PC-9 (cell line): ENCODE measurements at places on chromosomes 1 and 21. TPM values are rescaled to one million over a fixed set of nuclear protein-coding genes. Genes with fewer than 3 reads are reported as not detected.

- no peak overlapping the region for H3K27ac ChIP-seq
- no peaks in the 10 kb centered on the region for H3K4me1 ChIP-seq
- H3K27me3 ChIP-seq, result no peaks in the 10 kb centered on the region
- DNase-seq, result no peak
These were observed 76.2 kb downstream of the EIF4G3 start for GRCh38 chr1:21100481-21100921.

DNA sequence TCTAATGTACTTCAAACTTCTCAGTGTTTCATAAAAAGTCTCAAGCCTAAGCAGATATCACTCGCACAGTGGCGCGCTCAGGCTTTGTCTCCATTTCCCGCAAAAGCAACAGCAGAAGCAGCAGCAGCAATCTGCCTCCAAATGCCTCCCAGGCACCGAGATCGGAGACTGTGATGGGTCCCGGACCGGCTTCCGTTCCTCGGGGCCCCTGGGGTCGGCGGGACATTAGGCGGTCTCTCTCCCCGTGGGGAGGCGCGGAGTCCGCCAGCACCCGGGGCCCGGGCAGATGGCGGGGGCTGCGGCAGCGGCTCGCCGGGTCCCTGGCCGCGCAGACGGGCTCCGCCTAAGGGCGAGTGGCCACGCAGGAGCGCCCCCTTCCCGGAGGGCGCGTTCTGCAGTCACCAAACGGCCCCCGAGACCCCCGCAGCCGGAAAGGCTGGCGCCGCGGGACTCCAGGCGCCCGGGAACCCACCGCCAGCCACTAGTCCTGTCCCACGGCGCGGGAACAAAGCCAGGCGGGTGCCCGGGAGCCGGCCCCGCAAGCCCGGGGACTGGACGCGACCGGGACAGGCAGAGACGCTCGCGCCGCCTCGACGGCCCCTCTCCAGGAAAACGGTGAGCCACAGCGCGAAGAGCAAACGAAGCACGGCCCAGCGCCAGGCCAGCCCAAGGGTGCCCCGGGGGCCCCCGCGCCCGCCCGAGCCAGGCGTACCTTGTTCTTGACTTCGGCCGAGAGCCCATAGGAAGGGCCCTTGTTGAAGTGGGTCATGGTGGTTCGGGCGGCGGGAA, 590 bp downstream of the CNN3 start:
- no peaks in the 10 kb centered on the region for H3K27me3 ChIP-seq
- DNase-seq, result peak; percentile 47
- peak overlapping the region; percentile 67 for H3K4me3 ChIP-seq
- peak overlapping the region; percentile 64 for H3K27ac ChIP-seq
- peaks cover 24% of the 10 kb centered on the region for H3K36me3 ChIP-seq

- H3K27me3 ChIP-seq, result no peaks in the 10 kb centered on the region
- H3K4me1 ChIP-seq, result peaks cover 39% of the 10 kb centered on the region
- no peak overlapping the region for H3K27ac ChIP-seq
- DNase-seq, result no peak
These were observed 826 bp upstream of the CA14 start for GRCh38 chr1:150256554-150257341.

GRCh38 chr1:42692911-42693310, 10.7 kb downstream of the YBX1 start:
- H3K4me3 ChIP-seq, result peak overlapping the region; percentile 26; the same call in 1 of the 2 replicates
- H3K36me3 ChIP-seq, result peaks cover 67% of the 10 kb centered on the region
- peaks cover 53% of the 10 kb centered on the region for H3K4me1 ChIP-seq
- no peak for DNase-seq
- H3K27ac ChIP-seq, result peak overlapping the region; percentile 56
- no peaks in the 10 kb centered on the region for H3K27me3 ChIP-seq

DNA sequence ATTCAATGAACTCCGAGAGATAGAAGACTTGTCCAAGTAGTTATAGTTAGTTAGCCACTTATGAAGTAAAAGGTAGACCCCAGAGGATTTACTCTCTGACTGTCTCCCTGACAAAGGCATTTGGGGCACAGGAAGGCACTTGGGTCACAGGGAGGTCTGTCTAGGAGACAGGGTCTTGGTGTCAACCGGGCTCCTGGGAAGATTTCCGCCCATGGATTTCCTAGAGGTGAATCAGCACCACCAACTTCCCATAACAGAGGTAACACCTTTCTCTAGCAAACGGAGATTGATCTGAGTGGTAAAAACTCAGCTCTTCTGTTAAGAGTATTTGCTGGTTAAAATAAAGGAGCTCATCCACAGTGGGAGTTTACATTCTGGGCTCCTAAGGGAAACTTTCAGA, 16.4 kb downstream of the CCN1 start:
- H3K27me3 ChIP-seq, result no peaks in the 10 kb centered on the region
- H3K27ac ChIP-seq, result no peak overlapping the region
- no peak overlapping the region for H3K4me3 ChIP-seq
- no peaks in the 10 kb centered on the region for H3K36me3 ChIP-seq

GRCh38 chr1:92273039-92273438, 25.7 kb downstream of the GLMN start:
- H3K4me3 ChIP-seq, result no peak overlapping the region
- no peaks in the 10 kb centered on the region for H3K4me1 ChIP-seq
- DNase-seq, result peak; percentile 26
- 0 out of 2 replicates have a peak, but pooled peaks cover 2% of the 10 kb centered on the region for H3K36me3 ChIP-seq
- no peaks in the 10 kb centered on the region for H3K27me3 ChIP-seq

DNA sequence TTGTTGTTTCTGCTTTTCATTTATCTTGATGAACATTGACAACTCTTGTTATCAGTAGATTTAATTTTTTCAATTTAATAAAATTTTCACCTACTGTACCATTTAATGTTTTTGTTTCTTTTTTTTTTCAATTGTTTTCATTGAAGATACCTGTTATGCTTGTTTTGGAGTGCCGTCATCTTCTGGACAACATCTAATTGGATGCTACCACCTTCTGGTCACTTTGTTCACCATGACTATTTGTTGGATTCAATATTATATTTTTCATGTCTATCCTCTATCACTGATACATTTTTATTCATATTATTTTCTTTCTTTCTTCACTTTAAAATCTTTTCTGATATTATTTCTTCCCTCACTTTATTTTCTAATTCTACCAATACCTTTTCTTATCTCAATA, 14.0 kb downstream of the KRTAP21-2 start:
- DNase-seq, result no peak
- no peaks in the 10 kb centered on the region for H3K36me3 ChIP-seq
- H3K27ac ChIP-seq, result no peak overlapping the region

DNA sequence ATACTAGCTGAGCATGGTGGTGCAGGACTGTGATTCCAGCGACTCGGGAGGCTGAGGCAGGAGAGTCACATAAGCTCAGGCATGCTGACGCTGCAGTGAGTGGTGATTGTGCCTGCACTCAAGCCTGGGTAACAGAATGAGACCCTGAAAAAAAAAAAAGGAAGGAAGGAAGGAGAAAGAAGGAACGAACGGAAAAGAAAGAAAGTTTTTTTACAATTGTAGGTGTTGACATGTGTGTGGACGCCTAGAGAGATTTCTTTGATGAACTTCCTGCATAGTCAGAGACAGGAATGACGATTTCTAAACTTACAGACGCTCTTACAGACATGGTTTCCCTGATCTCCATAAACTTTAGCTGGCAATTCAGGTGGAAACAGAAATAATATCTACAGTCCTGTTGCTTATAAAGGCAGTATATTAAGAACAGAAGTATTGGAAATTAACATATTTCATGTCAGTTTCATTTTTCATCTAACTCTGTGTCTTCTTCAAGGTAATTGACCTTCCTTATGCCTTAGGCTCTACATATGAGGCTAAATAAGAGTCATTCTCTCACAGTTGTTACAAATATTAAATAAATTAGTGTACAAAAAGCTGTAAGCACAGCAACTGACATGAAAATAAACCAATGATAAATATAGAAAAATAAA, 4.1 kb downstream of the SAMSN1 start:
- no peak for DNase-seq
- H3K36me3 ChIP-seq, result no peaks in the 10 kb centered on the region
- no peaks in the 10 kb centered on the region for H3K4me1 ChIP-seq
- no peak overlapping the region for H3K27ac ChIP-seq
- H3K4me3 ChIP-seq, result no peak overlapping the region
- H3K27me3 ChIP-seq, result no peaks in the 10 kb centered on the region

DNA sequence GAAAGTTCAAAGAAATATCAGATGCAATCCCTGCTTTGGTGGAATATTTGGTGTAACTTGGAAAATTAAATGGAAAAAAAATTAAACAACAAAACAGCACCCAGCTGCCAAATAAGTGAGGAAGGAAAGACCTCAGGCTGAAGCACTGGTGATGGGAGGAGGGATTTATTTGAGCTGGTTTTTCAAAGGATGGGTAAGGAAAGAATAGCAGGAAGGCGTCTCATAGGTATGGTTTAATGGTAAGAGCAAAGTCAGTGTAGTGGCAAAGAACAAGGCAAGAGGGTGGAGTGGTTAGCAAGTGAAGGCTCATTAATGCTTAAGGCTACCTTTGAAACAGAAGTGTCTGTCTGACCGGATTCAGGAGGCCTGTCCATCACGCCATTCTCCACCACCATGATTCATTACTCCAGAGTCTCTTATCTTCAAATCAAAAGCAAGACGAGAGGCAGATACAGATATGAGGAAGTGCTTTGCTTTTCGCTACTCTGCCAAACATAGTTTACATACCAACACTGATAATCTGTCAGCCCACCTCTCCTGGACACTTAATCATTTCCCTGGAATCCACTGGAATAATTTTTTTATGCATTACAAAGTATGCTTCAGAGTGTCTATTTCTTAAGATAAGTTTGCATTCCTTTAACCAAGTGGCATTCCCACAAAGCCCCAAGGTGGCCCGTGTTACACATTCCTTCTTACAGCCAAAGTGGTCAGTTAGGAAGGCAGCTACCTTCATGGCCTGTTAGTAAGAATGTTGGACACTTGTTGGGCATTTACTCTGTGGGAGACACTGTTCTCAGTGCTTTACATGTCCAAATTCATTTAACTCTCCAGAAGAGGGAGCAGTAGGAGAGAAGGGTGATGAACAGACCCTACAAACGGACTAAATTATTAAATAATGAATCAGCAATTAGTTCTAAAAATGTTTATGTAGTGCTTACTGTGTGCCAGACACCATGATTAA, 146.6 kb downstream of the ROR1 start:
- peaks cover 69% of the 10 kb centered on the region for H3K4me1 ChIP-seq
- no peaks in the 10 kb centered on the region for H3K27me3 ChIP-seq
- no peak overlapping the region; the same call in 1 of the 2 replicates for H3K4me3 ChIP-seq
- peak; percentile 83 for DNase-seq
- H3K36me3 ChIP-seq, result 0 out of 2 replicates have a peak, but pooled peaks cover 8% of the 10 kb centered on the region
- peak overlapping the region; percentile 97 for H3K27ac ChIP-seq

- no peak overlapping the region for H3K4me3 ChIP-seq
- H3K4me1 ChIP-seq, result peaks cover 21% of the 10 kb centered on the region
- H3K27me3 ChIP-seq, result no peaks in the 10 kb centered on the region
These were observed 8.0 kb upstream of the IFNLR1 start for GRCh38 chr1:24195136-24195535.

DNA sequence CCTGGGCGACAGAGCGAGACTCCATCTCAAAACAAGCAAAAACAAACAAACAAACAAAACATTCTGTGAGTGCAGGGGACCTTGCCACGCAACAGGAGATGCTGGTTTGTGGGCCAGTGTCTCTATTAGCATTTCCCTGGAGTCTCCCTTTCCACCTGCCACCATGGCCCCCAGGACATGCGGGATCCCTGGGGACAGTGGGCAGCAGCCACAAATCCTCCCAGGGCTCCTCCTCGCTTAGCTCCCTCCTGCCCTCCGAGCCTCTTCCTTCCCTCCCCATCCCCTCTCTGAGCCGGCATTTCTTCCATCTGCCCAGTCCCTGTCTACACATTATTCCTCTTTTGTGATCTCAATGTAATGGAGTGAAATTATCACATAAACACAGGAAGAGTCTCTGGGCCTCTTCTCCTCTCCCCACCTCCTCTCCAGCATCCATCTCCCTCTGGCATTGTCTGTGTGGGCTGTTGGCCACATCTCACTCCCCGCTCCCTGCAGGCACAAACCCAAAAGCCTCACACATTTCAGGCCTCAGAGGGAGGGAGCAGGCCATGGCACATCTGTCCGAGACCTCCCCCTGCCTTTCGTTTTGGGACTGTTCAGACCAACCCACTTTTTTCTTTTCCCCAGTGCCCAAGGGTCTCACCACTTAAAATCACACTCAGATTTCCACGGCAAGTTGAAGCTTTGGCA, 144.3 kb downstream of the MIS18A start:
- peaks cover 38% of the 10 kb centered on the region for H3K27me3 ChIP-seq
- DNase-seq, result no peak
- H3K4me1 ChIP-seq, result no peaks in the 10 kb centered on the region
- H3K36me3 ChIP-seq, result no peaks in the 10 kb centered on the region
- no peak overlapping the region for H3K4me3 ChIP-seq

GRCh38 chr1:106787520-106787919, 269.0 kb upstream of the PRMT6 start:
- no peak for DNase-seq
- H3K4me1 ChIP-seq, result no peaks in the 10 kb centered on the region
- no peak overlapping the region for H3K27ac ChIP-seq
- no peak overlapping the region for H3K4me3 ChIP-seq
- H3K36me3 ChIP-seq, result no peaks in the 10 kb centered on the region
- H3K27me3 ChIP-seq, result no peaks in the 10 kb centered on the region

- no peaks in the 10 kb centered on the region for H3K27me3 ChIP-seq
- DNase-seq, result no peak
- H3K36me3 ChIP-seq, result no peaks in the 10 kb centered on the region
- no peak overlapping the region for H3K4me3 ChIP-seq
- H3K27ac ChIP-seq, result no peak overlapping the region
These were observed 7.5 kb downstream of the KCNAB2 start for GRCh38 chr1:6053206-6053546.

GRCh38 chr1:27117733-27118439, 37.0 kb downstream of the SLC9A1 start:
- H3K27ac ChIP-seq, result no peak overlapping the region
- H3K4me1 ChIP-seq, result peaks cover 18% of the 10 kb centered on the region
- peak; percentile 53 for DNase-seq
- no peaks in the 10 kb centered on the region for H3K36me3 ChIP-seq
- H3K4me3 ChIP-seq, result no peak overlapping the region
- no peaks in the 10 kb centered on the region for H3K27me3 ChIP-seq

GRCh38 chr1:62685431-62685859, 2.7 kb downstream of the DOCK7 start:
- no peaks in the 10 kb centered on the region for H3K27me3 ChIP-seq
- H3K27ac ChIP-seq, result no peak overlapping the region
- H3K4me3 ChIP-seq, result no peak overlapping the region
- H3K4me1 ChIP-seq, result peaks cover 56% of the 10 kb centered on the region

GRCh38 chr1:43284546-43285110, 753 bp downstream of the C1orf210 start:
- H3K27me3 ChIP-seq, result no peaks in the 10 kb centered on the region
- H3K36me3 ChIP-seq, result no peaks in the 10 kb centered on the region
- H3K4me1 ChIP-seq, result peaks cover 22% of the 10 kb centered on the region
- H3K27ac ChIP-seq, result peak overlapping the region; percentile 16; the same call in 1 of the 2 replicates
- peak overlapping the region; percentile 71 for H3K4me3 ChIP-seq

- no peak for DNase-seq
- peaks cover 20% of the 10 kb centered on the region; the same call in 1 of the 2 replicates for H3K27me3 ChIP-seq
- H3K36me3 ChIP-seq, result no peaks in the 10 kb centered on the region
- H3K4me3 ChIP-seq, result no peak overlapping the region
These were observed 444.7 kb upstream of the VAMP3 start for GRCh38 chr1:7326366-7326765.

- no peak for DNase-seq
- H3K27ac ChIP-seq, result no peak overlapping the region
- H3K27me3 ChIP-seq, result no peaks in the 10 kb centered on the region
- H3K4me1 ChIP-seq, result no peaks in the 10 kb centered on the region
These were observed 138.7 kb downstream of the LRRC40 start for GRCh38 chr1:70066711-70067110.

- no peaks in the 10 kb centered on the region for H3K36me3 ChIP-seq
- no peak overlapping the region for H3K4me3 ChIP-seq
- no peaks in the 10 kb centered on the region for H3K27me3 ChIP-seq
- H3K4me1 ChIP-seq, result no peaks in the 10 kb centered on the region
- no peak for DNase-seq
These were observed 692.0 kb upstream of the NR5A2 start for GRCh38 chr1:199335496-199335895.

Gene GJA9
- total RNA-seq, result 0.48 and 1.1 TPM in 2 replicates

Gene FNDC10
- 5.4 and 7.8 TPM in 2 replicates for total RNA-seq

Gene BNIPL
- total RNA-seq, result 3.0 and 3.6 TPM in 2 replicates

Gene RIMS3
- total RNA-seq, result 12.9 and 14.0 TPM in 2 replicates

Gene HSD17B7
- total RNA-seq, result 25.7 and 32.0 TPM in 2 replicates
